ENCODE measurements at places on chromosomes 4 and X. TPM values are rescaled to one million over a fixed set of nuclear protein-coding genes. Genes with fewer than 3 reads are reported as not detected.

MAGEA12 gene
- total RNA-seq = 0.57 TPM

MAGEE2 gene
- total RNA-seq = not detected

NMU gene
- 43.5 TPM for total RNA-seq

TEX13C gene
- total RNA-seq = 0.26 TPM

TLR6 gene
- total RNA-seq = 0.11 TPM

SUPT20HL2 gene
- not detected for total RNA-seq

NPNT gene
- total RNA-seq = 1.6 TPM

USP53 gene
- 17.1 TPM for total RNA-seq

CSAG3 gene
- 14.1 TPM for total RNA-seq

ATOH1 gene
- 0.61 TPM for total RNA-seq

SNX25 gene
- total RNA-seq = 20.9 TPM

GALNTL6 gene
- total RNA-seq = 0.24 TPM

RS1 gene
- total RNA-seq = not detected

CFAP99 gene
- total RNA-seq = 0.41 TPM

All from WTC11 (cell line).